ENCODE measurements at places on chromosomes 11 and 22. TPM values are rescaled to one million over a fixed set of nuclear protein-coding genes. Genes with fewer than 3 reads are reported as not detected.

Gene PVALB
- not detected for total RNA-seq

Gene PLAAT5
- total RNA-seq: 0.36 TPM

Gene GAL3ST1
- total RNA-seq: 3.8 TPM

Gene SAA2
- total RNA-seq: not detected

Gene SPTBN2
- total RNA-seq: 18.2 TPM

Gene MCHR1
- total RNA-seq: 0.96 TPM

Gene ZC3H12C
- total RNA-seq: 12.0 TPM

DNA sequence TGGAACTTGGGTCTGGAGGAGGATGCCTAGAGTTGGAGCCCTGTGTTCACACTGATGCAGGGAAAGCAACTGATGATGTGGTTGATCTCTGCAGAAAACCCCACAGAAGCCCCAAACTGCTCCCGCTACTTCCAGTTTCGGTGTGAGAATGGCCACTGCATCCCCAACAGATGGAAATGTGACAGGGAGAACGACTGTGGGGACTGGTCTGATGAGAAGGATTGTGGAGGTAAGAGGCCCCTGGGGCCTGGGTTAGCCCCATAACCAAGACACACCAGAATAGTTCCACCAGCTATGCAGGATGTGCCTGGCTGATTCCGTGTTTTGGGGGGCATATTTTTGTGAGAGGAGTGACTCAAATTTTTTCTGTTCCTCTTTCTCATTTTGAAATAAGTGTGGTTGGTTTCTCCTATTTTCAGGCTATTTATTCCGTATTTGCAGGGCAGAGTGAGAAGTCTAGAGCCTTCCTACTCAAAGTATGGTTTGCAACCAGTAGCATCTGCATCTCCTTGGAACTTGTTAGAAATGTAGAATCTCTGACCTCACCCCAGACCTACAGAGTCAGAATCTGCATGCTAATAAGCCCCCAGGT lies 137.3 kb upstream of the SORL1-AS1 start:
- no peak for DNase-seq

GRCh38 chr22:17921871-17922821 lies 102.2 kb downstream of the MICAL3 start:
- DNase-seq: no peak

GRCh38 chr22:26656891-26657851 lies at the start of gene MIAT:
MIAT (plus strand) TSS chr22:26657588.
- DNase-seq: no peak

- no peak for DNase-seq
These were observed 813.2 kb downstream of the BRD1 start for GRCh38 chr22:49014227-49015201.

DNA sequence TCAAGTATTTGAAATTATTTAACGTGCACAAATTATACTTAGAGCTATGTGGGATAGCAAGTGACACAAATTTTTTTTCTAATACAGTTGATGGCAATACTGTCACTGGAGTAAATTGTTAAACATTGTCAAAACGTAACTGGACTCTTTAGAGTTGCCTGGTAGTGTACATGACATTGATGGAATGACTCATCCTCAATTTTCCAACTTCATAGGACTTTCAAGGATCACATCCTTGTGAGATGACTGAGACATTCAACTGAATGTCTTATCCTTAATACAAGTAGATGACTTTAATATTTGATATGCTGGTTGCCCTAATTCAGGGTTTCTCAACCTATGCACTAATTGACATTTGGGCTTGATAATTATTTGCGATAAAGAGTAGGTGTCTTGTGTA lies 310.0 kb downstream of the SWAP70 start:
- DNase-seq: no peak

DNA sequence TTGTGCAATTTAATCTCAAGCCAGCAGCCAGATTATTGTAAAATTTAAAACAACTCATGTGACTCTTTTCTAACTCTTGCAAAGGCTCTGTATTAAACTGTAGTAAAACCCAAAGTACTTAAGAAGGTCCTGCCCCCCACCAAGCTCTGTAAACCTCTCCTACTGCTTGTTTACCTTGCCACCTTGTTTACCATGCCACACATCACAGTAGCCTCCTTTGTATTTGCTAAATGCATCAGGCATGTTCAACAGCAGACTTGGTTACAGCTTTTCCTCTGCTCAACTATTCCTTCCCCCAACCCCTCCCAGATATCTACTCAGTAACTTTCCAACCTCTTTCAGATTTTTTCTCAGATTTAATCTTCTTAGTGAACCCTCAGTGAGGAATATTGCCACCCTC lies 861.6 kb downstream of the METTL15 start:
- no peak for DNase-seq

GRCh38 chr22:46766611-46767010 lies 4.2 kb downstream of the TBC1D22A start:
- no peak for DNase-seq

- DNase-seq: no peak
These were observed 33.9 kb downstream of the TSG101 start for GRCh38 chr11:18492888-18493287.

DNA sequence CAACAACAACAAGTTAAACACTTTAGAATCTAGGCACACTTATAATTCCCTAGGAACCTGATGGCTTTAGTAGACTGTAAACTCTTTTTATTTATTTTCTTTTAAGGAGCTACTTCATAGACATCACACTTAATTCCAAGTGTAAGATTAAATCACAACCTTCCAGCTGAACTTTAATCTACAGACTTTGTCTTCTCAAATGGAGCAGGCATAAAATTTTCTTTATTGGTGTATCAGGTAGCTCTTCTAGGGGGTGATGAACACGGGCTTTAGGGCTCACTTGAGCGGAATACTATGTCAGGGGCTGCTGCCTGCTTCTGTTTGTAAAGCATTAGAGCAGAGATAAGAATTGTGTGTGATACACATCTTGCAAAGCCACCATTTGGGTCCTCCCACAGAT lies 525.8 kb upstream of the FAT3 start:
- DNase-seq: no peak

- no peak for DNase-seq
These were observed 65.7 kb upstream of the ADA2 start for GRCh38 chr22:17284888-17285287.

DNA sequence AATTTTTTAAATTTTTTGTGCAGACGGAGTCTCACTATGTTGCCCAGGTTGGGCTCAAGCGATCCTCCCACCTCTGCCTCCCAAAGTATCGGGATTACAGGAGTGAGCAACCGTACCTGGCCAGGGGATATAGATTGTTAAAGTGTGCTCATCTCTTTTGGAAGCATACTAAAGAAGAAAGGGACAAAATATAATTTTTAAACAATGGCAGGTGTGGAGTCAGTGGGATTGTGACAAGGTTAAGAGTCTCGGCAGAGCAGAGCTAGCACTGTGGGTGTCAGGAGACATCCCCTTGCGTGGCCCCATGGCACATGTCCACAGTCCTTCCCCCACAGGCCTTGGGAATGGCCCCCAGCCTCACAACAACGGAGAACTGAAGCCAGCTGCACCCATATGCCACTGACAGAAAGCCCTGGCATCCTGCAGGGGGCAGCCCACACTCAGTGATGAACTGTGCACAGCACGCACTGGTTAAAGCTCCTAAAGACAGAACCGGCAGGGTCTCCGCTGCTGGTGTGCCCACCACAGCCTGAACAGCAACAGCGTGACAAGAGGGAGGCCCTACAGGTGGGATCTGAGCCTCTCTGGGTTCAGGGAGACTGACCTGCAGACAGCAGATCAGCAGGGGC lies 29.9 kb downstream of the SERPIND1 start:
- no peak for DNase-seq

DNA sequence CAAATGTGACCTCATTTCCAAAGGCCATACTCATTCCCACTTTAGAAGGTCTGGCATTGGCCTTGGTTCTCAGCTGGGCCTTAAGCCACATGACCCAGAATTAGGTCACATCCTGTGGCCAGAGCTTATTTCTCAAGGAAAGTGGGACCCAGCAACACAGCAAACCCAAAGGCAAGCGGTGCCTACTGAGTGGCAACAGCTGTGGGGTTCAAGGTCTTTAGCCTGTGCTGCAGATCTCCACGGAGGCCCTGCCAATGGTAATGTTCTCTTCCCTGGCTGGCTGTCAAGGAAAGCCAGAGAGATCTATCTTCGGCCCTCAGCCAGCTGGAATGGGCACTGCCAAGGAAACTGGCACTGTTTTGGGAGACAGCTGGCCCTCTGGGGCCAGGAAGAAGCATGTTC lies 41.5 kb upstream of the TP53I11 start:
- DNase-seq: no peak

GRCh38 chr11:74138572-74138971 lies 32.2 kb downstream of the C2CD3 start:
- peak; percentile 98 for DNase-seq

GRCh38 chr11:65290448-65291165 lies 24.1 kb upstream of the CDC42EP2 start:
- peak; percentile 93 for DNase-seq
